Kasumi-1 (cell line): ENCODE measurements at places on chromosomes 4 and X.

DNA sequence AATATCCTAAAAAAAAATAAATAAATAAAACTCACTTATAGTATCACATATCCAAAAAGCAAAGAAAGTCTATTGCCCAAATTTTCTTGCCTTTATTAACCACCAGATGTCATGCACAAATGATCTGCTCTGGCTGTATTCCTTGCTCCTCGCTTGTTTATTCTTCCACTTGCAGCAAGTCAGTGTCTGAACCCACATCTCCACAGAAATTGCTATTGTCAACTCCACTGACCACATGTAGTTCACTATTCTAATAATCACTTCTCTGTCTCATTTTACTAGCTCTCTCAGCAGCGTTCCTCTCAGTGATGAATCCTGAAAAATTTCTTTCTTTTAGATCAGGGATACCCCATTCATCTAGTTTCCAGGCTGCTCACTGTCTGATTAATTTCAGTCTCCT, 29.3 kb upstream of the CXXC4 start:
- no peak for DNase-seq

DNA sequence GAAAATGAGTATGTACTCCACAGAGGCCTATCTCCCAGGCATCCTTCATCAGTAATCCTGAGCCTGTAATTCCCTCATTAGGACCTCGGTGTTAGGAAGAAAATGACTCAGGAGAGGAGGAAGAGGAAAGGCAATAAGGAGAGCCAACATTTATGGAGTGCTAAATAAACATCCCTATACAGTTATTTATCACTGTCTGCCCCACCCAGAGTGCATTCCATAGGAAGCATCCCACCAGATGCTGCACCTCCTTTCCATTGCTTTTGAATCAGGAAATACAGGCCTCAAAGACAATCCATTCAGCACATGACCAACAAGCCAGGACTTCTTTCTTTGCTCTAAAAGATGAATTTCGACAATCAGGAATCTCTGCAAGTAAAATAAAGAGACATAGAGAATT, 47.6 kb downstream of the USP38 start:
- DNase-seq = no peak

GRCh38 chrX:41350150-41350975, 16.4 kb downstream of the DDX3X start:
- no peak for DNase-seq

DNA sequence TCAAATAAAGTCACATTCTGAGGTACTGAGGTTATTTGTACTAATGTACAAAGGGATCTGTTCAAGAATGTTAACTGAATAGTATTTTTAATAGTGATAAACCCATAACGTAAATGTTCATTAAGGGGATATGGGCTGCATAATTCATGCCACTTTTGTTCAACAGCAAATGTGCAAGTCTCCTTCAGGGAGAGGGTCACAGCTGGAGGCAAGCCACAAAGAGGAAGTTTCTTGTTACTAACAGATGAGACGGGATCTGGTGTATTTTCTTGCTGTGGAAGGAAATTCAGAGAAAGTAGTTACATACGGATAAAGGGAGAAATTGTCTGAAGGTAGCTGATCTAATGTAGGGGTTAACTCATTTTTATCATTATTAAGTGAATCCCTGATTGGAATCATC, 10.0 kb downstream of the ZFP42 start:
- peak; percentile 83 for DNase-seq

DNA sequence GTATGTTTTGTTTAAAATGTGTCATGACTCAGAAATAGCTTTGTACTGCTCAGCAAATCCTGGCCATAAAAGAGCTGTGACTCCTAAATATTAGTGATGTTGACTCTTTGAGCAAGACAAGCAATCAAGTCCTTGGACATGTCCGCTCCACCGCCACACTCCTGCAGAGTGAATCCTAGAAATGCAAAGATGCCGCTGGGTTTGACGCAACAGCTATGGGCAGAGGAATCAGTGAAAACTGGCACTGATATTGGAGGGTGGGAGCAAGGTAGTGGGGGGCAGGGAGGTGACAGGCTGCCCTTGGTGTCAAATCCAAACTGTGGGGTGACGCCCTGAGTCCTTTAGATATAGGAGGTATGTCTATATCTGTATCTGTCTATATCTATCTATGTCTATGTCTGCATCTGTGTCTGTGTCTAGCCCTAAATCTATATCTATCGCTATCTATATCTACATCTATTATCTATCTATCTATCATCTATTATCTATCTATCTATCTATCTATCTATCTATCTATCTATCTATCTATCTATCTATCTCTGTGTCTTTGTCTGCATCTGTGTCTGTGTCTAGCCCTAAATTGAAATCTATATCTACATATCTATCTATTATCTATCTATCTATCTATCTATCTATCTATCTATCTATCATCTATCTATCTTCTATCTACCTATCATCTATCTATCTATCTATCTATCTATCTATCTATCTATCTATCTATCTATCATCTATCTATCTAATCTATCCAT, 129.7 kb downstream of the CPE start:
- DNase-seq = no peak

DNA sequence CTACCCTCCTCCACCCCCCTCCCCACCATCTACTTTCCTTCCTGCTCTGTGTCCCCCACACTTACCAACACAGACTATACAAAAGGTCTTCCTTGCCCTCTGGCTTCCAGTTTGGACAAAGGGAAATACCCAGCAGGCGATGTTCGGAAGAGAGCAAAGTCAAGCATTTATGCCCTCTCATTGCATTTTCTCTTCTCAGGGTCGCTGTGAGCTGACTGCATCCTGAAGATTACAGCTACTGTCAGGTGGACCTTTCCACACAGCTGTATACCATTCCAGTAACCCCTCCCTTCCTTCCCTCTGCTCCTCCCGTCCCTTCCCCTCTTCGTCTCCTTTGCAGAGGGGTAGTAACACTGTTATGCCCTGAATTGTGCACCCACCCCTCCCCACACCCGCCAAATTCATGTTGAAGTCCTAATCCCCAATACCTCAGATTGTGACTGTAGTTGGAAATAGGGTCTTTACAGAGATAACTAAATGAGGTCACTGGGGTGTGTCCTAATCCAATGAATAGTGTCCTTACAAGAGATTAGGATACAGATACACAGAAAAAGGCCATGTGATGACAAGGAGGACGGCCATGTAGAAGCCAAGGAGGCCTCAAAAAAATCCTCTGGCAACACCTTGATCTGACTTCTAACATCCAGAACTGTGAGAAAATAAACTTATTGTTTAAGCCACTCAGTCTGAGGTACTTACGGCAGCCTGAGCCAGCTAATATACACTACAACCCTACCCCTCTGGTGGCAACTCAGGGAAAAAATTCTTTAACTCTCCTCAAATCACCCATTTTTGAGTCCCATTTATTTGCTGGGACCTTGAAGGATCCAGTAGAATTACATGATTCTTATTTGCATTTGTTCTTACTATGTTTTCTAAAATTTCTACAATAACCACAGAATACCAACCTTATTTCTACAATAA, 11.7 kb downstream of the MORF4L2 start:
- no peak for DNase-seq

DNA sequence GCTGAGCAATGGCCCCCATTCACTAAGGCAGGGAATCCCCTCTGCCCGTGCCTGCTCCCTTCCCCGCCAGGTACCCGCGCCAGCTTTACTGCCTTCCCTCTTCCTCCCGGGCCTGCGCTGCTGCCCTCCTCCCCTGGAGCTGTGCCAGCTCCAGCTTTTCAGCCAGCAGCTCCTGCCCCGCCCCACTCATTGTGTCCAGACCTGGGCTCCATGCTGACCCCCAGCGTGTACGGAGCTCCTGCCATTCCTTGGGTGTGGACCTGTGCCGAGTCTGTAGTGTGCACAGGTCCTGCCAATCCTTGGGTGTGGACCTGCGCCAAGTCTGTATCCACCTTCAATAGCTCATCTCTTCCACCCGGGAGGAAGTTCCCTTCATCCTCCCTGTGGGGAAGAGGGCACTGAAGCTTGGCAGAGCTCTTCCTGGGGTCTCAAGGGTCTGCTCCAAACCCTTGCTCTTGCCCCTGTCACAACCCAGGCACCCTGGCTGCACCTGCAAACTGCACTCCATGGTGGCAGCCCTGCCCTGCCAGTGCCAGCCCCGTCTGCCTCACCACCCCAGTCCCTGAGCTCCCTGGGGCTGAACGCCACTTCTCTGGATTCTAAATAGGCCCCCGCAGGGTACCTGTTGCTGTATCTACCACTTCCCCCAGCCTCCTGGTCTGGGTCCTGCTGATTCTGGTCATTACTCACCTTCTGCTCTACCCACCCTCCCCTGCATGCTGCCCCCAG, 63.9 kb downstream of the TRMT44 start:
- DNase-seq = no peak

DNA sequence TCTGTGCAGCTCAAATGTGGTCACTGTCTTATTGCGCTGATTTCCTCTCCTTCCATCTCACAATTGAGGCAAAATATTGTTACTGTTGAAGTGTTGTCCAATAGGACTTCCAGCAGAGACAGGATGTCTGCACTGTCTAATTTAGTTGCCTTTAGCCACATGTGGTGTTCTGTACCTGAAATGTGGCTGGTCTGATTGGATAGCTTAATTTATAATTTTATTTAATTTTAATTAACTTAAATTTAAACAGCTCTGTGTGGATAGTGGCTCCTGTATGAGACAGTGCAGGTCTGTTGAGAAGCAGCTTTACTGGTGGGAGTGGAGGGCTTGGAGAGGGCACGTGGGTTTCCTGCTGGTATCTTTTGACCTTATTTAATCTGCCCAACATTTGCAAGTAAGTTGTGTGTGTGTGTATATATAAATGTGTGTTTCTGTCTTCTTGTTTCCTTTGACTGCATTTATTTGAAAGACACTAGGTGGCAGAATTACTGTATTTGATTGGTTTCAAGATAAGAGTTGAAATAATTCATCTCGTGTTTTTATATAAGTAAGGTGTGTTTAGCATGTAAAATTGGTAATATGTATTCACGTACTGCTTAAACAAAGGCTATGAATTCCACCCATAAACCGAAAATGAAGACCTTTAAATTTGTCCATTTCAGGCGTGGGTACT, 55.3 kb upstream of the MSANTD1 start:
- peak; percentile 69 for DNase-seq

DNA sequence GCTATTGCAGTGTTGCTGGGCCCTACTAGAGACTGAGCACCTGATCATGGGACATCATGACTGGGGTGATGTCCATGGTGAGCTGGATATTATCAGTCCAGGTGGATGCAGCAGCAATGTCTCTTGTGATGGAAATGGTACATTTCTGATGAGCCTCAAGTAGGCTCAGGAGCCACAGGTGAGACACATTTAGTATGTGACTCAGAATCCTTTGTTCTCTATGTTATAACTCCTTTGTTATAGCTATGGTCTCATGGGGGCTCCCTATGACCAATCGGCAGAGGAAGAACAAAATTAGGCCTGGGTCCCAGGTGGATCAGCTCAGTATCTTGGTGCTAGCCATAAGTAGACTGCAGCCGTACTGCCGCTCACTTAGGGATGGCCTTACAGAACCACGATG, 107.9 kb upstream of the FAT1 start:
- no peak for DNase-seq

DNA sequence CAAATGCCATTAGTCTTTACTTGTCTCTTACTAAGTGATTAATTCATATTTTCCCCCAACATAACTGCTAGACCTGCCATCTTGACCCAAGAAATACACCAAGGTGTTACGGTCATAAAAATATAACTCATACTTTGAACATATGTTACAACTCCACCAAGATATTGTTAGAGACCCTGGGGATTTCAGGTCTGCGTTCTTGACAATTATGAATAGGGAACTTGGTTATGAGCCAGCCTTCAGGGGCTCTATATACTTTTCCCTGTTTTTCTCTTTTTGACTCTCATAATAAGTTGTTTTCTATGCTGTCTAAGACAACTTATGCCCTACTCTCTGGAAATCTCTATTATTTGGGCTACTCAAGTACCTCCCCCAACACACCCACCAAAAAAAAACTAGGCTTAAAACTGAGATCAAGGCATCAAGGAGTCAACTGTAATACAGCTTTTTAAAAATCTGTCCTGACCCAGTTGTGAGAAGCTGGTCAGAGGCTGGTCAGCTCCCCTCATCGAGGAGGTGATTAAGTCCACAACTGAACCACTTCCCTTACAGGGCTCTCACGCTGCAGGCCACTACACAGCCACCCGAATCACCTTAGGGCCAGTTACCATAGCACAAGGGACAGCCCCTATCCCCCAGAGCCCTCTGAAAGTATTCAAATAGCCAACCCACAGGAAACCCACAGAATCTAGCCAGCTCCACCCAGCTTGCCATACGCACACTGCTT, 10.5 kb upstream of the TLR3 start:
- DNase-seq = no peak

DNA sequence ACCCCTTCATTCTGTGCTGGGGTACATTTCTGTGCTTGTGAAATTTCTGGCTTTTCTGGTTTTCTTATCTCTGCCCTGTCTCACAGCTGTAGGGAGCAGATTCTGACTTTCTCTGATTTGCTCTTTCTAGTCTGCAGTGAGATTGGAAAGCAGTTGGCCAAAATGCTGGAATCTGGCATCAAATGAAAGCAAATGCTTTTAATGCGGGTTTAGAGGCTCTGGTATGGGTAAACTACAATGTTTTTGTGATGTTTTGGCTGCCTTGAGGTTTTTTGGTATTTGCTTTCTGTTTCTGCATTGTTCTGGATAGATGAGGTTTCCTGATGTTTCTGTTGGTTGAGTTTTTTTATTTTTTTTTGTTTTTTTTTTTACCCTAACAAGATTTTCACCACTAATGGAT, 23.8 kb downstream of the SMIM20 start:
- DNase-seq = no peak

GRCh38 chr4:67549123-67549522, 3.8 kb upstream of the CENPC start:
- peak; percentile 62 for DNase-seq

GRCh38 chr4:164109503-164109902, 615.0 kb downstream of the TMA16 start:
- no peak for DNase-seq

GRCh38 chrX:104166735-104167436, 633 bp downstream of the FAM199X start:
- DNase-seq = peak; percentile 0

DNA sequence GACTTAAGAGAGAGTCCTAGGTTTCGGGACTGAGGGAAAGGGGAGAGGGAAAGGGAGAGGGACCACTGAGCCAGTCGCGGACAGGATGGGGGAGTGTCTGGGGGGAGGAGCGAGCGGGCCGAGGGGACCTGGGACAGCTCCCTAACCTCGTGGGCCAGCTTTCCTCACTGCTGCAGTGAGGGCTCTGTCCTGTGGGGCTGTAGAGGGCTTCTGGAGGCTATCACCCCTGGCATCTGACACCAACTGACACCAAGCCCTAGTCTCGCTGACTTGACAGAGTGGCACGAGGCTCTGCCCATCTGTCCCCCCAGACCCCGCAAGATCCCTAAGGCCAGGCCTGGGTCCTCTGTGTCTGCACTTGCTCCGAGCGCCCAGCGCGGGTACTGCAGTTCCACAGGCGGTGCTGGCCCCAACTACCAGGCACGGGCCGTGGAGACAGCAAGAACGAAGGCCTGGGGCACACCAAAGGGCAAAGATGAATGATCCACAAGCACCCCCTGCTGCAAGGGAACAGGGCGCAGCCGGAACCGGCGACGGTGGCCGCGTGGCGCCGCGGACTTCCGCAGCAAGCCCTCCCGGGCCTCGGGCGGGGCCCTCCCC, 465 bp downstream of the HAUS7 start:
- DNase-seq = peak; percentile 21

- DNase-seq = no peak
Observed at GRCh38 chr4:8840816-8841455, 30.7 kb downstream of the HMX1 start.

GRCh38 chrX:11765449-11765848, 7.4 kb downstream of the MSL3 start:
- no peak for DNase-seq
